ENCODE measurements at places on chromosomes 6 and 20. TPM values are rescaled to one million over a fixed set of nuclear protein-coding genes. Genes with fewer than 3 reads are reported as not detected.

DNA sequence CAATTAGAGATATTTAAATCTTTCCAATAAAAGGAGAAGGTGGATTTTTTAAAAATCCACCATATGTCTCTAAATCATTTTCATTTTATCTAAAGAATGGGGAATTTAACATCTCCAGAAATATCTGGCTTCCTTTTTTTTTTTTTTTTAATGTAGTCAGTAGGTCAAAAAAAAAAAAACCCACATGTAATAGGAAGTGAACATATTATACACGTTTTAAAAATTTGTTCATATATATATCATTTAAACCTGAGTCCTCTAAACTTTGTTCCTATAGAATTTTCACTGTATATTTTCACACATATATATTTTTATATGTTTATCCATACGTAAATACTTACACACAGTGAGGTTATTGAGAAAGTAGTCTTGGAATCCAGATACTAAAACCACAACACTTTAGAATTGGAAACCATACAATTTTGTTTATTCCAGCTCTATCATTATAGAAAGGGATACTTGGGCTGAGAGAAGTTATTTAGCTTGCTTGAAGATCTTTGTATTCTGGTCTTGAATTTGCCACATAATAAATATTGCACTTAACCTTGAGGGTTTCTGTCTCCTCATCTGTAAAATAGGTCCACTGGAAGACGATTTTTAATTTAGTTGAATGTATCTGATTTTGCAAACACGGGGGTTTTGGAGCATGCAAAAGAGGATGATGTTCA, 62.1 kb upstream of the ZNF217 start:
- DNase-seq = no peak

GRCh38 chr6:135567375-135568083, 70.0 kb upstream of the AHI1 start:
- DNase-seq = no peak

DNA sequence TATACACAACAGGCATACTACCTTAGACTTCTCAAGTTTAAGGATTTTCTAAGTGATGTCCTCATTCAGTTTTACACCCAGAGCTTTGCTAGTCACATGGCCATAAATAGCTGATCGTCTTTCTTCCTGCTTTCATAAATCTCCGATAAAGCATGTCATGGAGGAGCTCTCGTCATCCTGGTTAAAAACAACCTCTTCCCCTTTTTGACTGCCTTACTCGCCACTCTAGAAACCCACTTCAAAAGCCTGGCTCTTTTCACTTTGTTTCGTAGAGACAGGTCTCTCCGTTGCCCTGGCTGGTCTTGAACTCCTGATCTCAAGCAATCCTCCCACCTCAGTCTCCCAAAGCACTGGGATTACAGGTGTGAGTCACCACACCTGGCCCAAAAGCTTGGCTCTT, 67.0 kb upstream of the SMIM29 start:
- no peak for DNase-seq

Gene SLA2
- 0.27 TPM for total RNA-seq

Gene LBP
- not detected for total RNA-seq

All from Caki2 (cell line).